ENCODE measurements at places on chromosomes 3 and 15. TPM values are rescaled to one million over a fixed set of nuclear protein-coding genes. Genes with fewer than 3 reads are reported as not detected.

GRCh38 chr15:67178569-67179210 lies 75.8 kb downstream of the AAGAB start:
- DNase-seq, result no peak

DPPA2 gene
- total RNA-seq, result not detected

SLC28A1 gene
- total RNA-seq, result 0.91 TPM

DNA sequence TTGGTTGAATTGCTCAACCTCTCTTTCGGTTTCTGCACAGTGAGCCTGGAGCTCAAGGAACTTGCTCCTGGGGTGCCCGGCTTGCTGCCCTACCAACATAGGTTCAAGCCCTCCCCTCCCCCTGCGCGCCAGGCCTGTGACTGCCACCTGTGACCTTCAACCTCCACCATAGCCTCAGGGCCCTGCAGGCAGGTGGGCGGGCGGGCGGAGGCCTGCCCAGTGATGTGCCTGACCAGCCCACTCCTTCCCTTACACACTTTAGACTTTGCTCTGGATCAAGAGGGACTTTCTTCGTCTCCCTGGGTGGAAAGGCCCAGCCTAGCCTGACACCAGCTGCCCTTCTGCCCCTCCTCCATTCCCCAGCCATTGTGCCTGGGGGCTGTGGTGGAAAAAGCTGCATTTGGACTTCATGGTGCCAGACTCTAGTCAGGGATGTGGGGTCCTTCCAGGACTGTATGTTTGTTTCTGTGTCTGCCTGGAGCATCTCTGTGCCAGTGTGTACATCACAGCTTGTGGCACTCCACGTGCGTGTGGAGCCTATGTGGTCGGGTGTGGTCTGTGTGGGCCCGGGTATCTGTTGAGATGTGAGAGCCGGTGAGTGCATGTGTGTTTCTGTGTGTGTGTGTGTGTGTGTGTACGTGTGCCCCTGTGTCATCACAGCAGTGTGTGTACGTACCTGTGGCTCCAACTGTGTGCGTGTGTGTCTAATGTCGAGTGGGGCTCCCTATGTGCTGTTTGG lies 9.5 kb downstream of the PRKCD start:
- no peak for DNase-seq

DNA sequence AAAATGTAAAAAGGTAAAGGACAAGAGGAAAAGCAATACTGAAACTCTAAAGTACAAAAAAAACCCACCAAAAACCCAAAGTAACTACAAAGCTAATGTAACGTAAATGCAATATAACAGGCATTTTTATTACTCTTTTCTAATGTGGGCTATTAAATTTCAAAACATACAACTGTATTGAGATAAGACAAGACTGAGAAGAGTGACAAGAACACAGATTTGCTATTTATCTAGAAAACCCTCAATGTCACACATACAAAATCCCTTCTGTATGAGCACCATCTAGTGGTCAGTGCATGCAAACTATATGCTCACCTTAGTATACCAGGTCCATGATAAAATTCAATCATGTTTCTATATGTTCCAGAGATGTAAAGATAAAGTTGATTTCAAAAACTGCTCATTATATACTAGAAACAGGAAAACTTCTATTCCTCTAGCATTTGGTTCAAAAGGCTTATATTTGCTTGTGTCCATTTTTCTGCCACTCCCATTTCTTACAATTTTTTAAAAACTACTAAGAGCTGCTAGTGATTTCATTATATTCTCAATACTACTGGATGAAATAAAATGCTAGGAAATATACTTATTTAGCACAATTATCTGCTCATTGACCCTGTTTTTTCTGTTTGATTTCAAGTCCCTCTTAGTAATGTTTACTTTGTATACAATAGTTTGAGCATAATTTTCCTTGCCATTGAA lies 111.4 kb downstream of the DLG1 start:
- no peak for DNase-seq

DNA sequence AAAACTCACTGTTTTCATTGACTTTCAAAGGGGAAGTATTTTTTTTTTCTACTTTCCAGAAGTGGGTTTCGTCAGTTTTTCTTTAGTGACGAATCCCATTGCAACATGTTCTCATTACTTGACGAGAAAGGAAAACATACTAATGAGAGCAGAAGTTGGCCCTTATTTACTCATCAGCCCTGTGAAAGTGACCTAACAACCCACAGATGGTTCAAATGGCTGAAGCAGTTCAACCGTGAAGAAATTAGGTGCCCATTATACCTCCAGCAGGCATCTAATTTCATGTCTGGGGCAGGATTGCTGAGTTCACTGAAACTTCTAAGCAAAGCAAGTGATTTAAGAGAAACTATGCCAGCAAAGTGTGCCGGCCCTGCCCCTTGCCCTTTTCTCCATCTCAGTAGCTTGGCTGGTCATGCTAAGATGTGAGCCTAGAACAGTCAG lies 9.0 kb downstream of the AQP9 start:
- DNase-seq, result no peak

GRCh38 chr3:14455571-14456317 lies 53.3 kb downstream of the SLC6A6 start:
- DNase-seq, result no peak

GRCh38 chr15:33293713-33294334 lies 16.9 kb upstream of the RYR3 start:
- DNase-seq, result no peak

EPHA3 gene
- 3.5 TPM for total RNA-seq

- DNase-seq, result peak; percentile 59
Measured at GRCh38 chr3:179526989-179527391, 35.7 kb upstream of the ACTL6A start.

DNA sequence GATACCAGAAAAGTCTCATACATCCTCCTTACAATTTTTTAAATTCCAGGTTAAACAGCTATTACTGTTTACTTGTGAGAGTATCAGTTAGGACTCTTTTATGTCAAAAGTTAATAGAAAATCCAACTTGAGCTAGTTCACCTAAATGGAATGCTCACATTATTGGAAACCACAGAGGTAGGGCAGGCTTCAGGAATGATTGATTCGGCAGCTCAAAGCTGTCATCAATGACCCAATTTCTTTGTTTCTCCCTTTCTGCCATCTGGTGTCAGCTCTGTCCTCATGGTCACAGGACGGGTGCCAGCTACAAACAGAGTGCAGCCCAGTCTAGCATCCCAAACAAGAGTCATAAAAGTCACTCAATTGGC lies 32.2 kb downstream of the CFAP20DC start:
- DNase-seq, result no peak

DNA sequence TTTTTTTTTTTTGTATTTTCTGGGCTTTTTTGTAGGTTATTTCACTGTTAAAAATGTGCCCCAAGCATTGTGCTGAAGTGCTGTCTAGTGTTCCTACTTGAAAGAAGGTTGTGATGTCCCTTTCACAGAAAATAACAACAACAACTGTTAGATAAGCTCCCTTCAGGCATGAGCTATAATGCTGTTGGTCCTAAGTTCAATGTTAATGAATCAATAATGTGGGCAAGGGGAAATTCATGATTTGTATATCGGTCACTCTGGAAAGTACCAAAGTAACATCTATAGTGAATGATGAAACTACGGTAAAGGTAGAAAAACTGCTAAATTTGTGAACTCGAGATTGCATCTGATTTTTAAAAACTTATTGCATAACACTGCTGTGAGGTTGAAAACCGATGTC lies 539.4 kb downstream of the CADM2 start:
- no peak for DNase-seq

GRCh38 chr3:38805765-38806386 lies 10.1 kb downstream of the SCN10A start:
- no peak for DNase-seq

DNA sequence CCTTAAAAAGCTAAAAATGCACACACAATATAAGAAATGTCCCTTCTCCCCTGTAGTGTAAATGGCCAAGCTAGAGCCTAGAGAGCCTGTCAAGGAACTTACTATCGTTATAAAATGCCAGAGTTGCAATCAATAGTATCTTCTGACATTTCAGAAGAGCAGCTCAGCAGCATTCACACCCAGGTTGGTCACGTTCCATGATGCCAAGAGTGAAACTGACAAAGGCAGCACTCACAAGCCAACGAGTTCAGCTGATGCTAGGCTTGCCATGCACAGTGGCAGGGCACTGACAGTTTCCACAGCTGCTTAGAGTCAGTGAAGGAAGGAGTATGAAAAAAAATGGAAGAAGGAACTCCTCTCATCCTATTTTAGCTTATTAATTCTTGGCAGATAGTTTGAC lies 331.4 kb upstream of the CCDC54 start:
- DNase-seq, result no peak

DNA sequence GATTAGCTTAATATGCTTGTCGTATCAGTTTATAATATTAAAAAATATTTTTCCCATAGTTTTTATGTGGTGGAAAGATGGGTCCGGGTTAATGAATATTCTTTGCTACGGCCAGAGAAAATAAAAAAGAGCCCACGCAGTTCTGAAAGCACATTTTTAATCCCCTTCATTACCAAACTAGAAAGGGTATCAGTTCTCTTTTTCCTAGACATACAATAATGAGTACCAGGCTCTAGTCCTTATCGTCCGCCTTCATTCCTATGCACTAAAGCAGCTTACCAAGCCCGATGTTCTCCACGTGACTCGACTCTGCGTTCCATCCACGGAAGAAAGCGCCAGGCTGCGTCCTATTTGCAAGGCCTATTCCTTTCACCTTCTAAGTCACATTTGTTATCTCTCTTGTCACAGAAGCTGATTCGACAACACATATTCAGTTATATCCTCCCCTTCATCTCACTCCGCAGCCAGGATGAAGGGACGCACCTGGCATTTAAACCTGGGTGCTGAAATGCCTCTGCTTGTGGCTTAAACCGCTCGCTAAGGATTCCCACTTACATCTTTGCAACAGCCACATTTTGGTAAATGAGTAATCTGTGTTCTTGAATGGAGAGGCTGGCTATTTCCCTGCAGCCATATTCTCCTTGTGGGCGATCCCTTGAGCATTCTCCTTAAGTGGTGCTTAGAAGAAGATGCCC lies 257.0 kb downstream of the CD47 start:
- DNase-seq, result no peak

DNA sequence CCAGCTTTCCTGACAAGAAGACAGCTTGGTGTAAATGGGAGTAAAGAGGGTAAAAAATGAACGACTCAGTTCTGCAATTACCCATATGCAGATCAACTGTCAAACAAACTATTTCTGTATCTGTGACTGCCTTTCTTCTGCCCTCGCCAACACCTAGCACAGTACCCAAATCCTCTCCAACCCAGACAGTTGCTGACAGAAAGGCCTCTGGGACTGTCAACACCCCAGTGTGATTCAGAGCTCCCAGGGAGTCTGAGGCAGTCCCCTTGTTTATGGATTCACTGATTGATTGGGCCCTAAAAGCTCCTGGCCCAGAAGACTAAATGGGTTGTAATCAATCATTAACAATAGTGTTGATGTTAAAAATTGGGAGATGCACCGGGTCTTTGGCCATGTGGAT lies 20.2 kb downstream of the IL17RD start:
- no peak for DNase-seq

RPL22L1 gene
- 12.4 TPM for total RNA-seq

DNA sequence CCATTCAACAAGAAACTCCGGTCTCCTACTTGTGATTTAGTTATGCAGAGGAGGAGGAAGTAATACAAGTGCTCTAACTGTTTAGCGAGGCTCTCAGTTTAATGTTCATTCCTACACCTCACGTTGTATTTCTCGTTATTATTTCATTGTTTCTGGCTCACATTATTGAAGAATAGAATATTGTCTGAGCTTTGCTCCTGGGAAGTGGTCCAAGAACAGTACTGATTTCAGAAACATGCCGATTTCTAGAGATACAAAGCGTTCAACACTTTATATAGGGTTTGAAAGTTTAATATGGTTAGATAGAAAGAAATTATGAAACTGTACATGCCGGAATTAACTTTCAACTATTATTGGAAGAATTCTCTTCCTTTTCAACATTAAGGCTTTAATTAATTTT lies 1145.5 kb downstream of the TBL1XR1 start:
- no peak for DNase-seq

DNA sequence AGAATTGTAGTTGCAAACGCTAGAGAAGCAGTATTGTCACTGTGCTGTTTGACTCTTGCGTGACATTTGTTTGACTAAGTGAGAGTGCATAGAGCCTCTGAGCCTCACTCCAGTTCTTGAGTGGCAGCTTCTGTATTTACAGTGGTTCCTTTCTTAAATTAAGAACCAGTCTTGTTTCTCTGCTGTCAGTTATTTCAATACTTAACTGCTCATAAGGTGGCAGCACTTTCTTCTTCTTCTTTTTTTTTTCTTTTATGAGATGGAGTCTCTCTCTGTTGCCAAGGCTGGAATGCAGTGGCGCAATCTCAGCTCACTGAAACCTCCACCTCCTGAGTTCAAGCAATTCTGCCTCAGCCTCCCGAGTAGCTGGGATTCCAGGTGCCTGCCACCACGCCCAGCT lies 372.1 kb downstream of the LPP start:
- DNase-seq, result no peak

- DNase-seq, result no peak
Measured at GRCh38 chr15:101232677-101233076, 19.2 kb downstream of the CHSY1 start.

THBS1 gene
- 47.4 TPM for total RNA-seq

P2RY13 gene
- 0.96 TPM for total RNA-seq

GRCh38 chr15:58081456-58081855 lies 15.9 kb upstream of the ALDH1A2 start:
- no peak for DNase-seq

GRCh38 chr3:157477441-157477840 lies 25.8 kb downstream of the VEPH1 start:
- DNase-seq, result no peak

GRCh38 chr15:97316362-97316761 lies 644.1 kb upstream of the ARRDC4 start:
- no peak for DNase-seq

GREM1 gene
- total RNA-seq, result 0.49 TPM

DNA sequence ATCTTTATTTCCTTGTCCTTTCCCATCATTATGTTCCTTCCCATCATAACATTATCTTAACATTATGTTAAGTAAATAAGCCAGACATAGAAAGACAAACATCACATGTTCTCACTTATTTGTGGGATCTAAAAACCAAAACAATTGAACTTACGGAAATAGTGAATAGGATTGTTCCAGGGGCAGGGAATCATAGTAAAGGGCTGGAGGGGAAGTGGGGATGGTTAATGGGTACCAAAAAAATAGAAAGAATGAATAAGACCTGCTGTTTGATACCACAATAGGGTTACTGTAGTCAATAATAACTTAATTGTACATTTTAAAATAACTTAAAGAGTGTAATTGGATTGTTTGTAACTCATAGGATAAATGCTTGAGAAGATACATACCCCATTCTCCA lies 36.7 kb upstream of the MBNL1 start:
- DNase-seq, result no peak

GRCh38 chr3:28994161-28994905 lies 286.5 kb upstream of the RBMS3 start:
- DNase-seq, result no peak

GRCh38 chr3:194632809-194633348 lies 340 bp downstream of the TMEM44 start:
- peak; percentile 49 for DNase-seq
